ENCODE measurements at places on chromosomes 7 and 10.

DNA sequence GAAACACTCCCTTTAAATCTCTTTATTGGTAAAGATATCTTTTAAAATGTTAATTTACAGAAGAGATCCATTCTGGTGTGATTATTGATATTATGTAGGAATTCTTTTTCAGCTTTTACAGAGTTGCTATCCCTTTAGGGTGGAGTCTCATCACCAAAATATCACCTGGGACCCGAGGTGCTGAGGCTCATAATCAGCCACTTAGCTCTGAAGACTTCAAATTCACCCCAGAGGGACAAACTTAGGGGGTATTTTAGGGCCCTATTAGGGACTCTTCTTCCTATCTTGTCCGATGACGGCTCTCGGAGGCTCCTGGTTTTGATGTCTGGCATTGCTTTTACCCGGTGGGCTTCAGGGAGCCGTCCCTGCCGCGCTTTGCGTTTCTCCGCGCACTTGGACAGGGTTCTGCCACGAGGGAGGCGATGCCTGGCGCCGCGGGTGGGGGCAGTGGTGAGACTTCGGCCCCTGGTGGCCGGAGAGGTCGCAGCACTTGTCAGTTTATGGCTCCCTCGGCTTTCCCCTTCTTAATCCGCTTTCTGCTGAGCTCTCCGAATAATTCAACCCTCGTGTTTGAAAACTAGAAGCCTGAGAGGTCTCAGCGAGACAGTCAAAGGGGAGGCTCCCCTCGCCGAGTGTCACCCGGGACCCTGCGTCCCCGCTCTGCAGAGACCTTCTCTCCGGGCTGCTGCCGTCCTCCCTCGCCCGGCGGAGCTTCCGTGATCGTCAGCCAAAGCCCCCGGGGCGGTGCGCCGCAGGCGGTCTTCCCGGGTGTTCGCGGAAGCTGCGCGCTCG is 27.8 kb downstream of the RBM20 start:
- peak; percentile 12 for DNase-seq

- DNase-seq: no peak
Measured at GRCh38 chr7:77222065-77222464, 22.4 kb upstream of the FGL2 start.

- no peak for DNase-seq
Measured at GRCh38 chr7:21361413-21362125, 66.3 kb upstream of the SP4 start.

DNA sequence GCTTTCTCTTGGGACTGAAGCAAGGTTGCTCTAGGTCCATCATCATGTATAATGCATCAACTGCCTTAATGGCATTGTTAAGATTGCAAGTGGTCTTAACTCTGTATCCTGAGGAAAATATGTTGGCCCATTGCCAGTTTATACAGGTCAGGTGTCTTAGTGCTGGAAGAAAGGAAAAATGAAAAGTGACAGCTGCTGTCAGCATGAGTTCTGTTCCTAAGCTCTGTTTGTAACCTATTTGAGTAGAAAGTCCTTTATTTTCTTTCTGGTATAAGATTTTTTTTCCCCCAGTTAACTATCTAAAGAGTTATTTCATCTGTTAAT is 127.2 kb downstream of the SRI start:
- DNase-seq: peak; percentile 73

DNA sequence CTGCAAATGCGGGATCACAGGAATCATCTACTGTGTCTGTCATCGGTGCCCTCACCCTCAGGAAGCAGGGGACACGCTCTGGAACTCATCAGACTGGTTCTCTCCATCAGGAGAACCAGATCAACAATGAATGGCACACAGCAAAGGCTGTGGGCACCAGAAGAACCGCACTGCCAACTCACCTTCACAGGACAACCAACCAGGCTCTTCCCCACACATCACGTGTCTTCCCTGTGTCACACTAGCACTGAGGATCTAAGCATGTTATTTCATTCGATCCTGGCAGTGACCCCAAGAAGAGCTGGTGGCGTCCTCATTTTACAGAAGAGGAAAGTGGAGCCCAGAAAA is 106.1 kb downstream of the TNS3 start:
- no peak for DNase-seq

DNA sequence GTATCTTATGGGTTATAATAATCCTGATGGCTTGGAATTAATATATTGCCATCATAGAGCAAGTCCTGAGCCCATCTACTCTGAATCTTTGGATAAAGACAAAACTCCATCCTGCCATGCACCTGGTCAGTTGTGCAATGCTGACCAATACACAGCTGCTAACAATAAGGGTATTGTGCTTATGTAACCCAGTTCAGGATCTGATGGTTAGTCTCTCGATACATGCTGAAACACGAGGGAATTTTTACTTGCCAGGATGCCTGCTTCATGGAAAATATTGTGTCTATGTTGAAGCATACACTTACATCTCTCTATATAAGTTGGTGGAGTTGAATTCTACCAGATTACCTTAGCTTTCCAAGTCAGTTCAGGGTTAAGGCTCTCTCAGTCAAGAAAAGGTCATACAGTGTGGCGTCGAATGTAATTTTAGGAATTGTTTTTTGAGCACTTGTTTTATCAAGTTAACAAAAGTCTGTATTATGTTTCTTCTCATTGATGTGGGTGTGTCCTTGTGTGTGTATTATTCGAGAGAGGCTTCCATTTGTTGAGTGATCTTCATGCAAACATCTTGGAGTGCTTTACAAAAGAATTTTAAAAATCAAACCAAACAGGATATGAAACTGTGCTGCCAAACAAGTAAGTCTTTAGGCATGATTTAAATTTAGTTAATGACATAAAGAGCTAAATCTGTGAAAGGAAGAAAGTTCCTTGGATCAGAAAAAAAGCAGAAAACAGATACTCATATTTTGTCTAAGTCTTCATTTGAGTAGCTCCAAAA is 449.1 kb downstream of the SUGCT start:
- no peak for DNase-seq

GRCh38 chr7:27510541-27510940 is 152.1 kb downstream of the HIBADH start:
- no peak for DNase-seq

DNA sequence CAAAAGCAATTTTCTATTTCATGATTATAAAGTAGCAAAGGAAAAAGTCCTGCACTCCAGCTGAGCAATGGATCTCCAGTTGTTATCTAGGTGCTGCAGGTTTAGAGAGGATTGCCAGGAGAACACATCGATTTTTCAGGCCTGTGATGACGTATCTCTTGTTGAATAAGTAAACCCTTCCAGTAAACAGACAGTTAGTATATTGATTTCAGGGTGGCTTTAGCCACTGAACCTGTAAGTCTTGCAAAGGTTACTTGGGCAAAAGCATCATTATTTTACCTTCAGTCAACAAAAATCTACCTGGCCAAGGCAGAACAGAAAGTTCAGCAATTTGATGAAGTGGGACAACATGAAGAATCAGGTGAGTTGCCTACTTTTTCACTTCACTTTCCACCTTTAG is 12.3 kb downstream of the EGFR start:
- DNase-seq: no peak

DNA sequence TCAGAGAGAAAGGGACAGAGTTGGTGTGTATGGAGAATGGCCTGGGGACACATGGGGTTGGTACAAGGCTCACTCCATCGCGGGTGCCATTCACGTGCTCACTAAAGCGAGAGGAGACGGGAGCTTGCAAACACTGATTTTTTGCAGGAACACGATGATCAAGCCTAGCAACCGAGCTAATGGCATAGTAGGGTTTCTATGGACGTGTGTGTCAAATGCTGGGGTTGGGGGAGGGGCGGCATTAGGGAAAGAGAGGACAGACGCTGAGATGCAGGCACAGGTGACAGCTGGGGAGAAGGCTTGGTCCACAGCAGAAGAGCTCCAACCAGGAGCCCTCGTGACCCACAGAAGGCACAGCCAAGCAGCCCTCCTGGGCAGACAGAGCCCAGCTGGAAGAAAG is 33.9 kb downstream of the RCC1L start:
- no peak for DNase-seq

GRCh38 chr10:81920213-81920829 is 45.3 kb downstream of the NRG3 start:
- no peak for DNase-seq

DNA sequence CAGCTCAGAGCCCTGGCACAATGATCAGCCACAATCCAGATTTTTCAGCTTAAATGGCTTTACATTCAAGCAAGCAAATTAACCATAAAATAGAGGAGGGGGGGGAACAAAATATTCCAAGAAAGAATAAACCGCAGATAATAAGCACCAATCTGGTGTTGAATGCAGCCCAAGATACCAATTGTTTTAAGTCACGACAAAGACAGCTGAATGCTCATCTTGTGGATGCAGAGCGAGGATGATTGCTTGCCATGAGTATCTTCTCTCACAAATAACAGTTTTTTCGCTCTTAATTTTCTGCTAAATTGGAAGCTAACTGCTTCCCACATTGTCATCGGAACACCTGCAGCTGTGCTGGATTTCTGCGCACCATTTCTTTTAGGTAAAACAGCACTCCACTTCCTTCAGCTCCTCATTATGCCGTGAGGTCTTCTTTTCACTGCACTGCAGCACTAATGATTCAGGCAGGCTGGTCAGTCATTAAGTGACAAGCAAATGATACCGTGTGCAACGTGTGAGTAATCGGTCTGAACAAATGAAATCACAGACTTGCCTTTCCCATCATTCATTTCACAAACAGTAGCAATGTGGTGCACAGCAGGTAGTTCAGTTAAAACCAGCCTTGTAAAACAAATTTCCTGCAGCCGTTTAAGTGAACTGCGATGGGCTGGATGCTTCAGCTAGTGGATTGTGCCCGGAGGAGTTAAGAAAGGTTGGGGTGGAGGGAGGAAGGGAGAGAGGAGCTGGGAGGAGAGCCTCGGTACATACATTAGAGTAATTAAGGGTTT is 106.4 kb upstream of the CDCA7L start:
- no peak for DNase-seq

GRCh38 chr10:133154996-133155778 is 4.8 kb upstream of the KNDC1 start:
- DNase-seq: no peak

DNA sequence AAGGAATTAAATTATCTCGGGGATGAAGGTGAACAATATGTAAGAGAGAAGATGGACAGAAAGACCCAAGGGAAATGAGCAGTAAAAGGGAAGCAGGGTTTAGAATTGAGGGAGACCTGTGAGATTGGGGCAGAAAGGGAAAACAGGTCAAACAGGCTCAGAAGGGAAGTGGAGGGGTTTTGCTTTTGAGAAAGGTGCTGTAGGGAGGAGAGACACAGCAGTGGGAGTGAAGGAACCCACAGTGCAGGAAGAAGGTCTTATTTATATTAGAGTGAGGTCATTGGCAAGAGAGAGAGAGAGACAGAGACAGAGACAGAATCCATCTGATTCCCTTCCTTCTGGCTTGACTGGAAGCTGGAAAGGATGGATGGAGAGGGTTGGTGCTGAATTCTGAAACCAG is 3.5 kb upstream of the TCAF1 start:
- no peak for DNase-seq

GRCh38 chr10:6958711-6959110 is 378.6 kb upstream of the PRKCQ start:
- no peak for DNase-seq

DNA sequence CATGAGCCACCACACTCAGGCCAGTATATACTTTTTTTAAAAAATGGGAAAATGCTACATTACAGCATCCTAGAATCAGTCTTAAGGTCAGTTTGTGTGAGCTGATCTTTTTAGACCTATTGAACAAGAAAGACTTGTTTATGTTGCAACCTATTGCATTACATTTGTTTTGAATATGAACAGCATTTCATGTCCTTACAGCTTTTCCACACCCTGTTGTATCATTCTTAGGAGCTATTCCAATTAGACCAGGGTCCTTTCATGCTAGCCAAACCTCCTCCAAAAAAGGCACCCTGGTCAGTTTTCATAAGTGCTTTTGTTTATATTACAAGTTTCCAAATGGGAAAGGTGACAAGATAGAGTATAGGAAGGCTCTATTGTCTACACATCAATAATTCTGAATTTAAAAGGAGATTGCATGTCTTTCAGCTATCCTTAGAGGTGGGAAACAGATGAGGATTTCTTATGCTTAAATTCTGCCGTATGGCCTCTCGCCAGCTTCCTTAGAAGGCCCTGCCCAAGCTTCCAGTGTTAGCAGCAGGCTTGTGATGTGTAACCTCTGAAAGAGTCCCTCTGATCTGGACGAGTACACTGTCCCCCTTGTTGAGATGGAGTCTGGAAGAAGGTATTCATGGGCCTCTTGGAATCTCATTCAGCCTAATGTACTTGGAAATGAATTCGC is 171.9 kb downstream of the OTUD1 start:
- DNase-seq: no peak

DNA sequence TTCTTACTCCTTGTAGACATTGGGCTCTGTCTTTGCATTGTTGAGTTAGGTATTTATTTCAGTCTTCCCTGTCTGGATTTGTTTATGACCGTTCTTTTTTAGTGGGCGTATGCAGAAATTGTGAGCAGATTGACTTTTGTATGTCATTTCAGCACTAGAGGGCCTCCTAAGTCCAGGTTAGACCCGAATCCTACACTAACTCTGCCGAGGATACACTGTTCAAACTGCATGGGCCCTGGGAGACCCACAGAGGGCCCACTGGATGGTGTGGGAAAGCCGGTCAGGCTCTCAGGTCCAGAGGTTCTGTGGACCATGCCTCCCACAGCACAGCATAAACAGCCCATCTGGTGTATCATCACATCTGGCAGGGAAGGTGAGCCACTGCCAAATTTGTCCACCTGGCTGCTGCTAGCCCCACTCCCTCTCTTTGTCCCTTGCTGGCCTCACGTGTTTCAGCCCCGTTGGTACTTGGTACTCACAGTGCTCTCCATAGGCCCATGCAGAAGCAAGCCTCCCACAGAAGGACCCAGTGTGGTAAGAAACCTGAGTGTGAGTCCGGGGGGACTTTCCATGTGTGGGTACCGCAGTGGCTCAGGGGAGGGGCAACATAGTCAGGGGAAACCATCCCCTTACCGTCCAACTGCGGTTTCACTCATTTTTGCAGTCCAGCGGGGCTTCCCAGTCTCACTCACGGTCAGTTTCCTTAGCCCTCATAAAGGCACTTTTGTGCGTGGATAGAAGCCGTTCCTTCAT is 112.8 kb downstream of the APBB1IP start:
- no peak for DNase-seq

DNA sequence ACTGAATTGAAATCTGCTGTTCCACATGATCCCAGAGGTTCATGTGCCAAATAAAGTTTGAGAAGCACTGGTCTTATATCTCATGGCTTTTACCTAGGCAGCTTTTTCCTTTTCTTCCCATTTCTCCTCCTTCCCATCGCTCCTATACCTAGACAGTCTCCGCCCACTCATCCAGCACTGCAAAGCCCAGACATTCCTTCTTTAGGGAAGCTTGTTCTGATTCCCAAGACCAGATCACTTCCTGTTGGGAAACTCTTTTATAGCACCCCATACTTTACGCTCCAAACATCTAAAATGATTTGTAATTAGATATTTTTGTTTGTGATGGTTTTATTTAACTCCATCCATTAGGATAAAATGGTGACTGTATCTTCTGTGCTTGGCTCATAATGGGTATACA is 75.9 kb downstream of the BMPER start:
- DNase-seq: no peak

GRCh38 chr7:14858866-14859265 is 43.7 kb downstream of the DGKB start:
- peak; percentile 53 for DNase-seq

- no peak for DNase-seq
Measured at GRCh38 chr7:26652401-26653100, 211.8 kb downstream of the SKAP2 start.
